Upper lobe of left lung (tissue), 6 donors: ENCODE measurements at places on chromosomes 2 and 18. TPM values are rescaled to one million over a fixed set of nuclear protein-coding genes. Genes with fewer than 3 reads are reported as not detected.

The MPP4 gene
- total RNA-seq, result 0.14 TPM

The CRYGB gene
- not detected for total RNA-seq

The INPP5D gene
- 48.4 TPM for total RNA-seq

The PSMA8 gene
- total RNA-seq, result 1.3 TPM

The HOXD8 gene
- 0.74 TPM for total RNA-seq

The ANKRD29 gene
- total RNA-seq, result 50.4 TPM

The CRYGC gene
- not detected for total RNA-seq

GRCh38 chr2:10772868-10773215 is 39.7 kb downstream of the PDIA6 start:
- no peak for DNase-seq

DNA sequence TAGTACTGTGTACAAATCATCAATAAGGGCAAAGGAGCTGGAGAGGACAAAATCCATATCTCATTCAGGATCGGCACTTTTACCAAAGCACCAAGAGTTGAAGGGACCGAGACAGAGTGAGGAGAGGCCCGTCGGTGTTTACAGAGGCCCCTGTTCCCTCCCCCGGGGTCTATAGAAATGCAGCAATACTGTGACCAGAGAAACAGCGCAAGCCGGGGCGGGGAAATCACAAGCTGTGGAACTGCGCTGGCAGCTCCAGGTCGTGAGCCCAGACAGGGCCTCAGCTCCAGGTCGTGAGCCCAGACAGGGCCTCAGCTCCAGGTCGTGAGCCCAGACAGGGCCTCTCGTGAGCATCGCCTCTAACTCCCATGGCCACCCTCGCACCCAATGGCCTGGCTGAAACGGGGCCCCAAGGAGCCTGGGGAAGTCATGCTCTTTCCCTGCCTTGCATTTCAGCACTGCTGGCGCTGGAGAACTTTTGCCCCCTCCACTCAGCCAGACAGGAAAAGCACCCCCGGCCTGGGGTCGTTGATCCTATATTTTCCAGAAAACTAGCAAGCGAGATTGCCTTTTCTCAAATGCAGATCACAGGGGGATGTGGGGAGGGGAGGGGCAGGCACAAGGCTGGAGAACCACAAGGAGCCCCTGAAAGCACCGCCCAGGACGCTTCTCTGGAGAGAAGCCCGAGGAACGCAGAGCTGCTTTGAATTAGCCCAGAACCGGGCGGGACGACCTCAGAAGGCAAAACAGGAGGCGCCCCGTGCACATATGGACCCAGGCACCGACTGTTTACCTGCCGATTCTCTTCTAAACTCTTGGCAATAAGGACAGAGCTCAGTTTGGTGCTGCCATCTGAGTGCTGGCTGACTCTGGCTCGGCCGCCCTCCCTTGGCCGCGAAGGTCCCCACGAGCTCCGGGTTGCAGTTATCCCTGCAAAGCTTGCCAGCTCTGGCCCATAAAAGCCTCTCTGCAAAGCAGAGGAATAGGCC is 223.7 kb downstream of the ACKR3 start:
- DNase-seq, result no peak
- H3K4me3 ChIP-seq, result no peak overlapping the region
- no peaks in the 10 kb centered on the region for H3K4me1 ChIP-seq
- H3K36me3 ChIP-seq, result no peaks in the 10 kb centered on the region

DNA sequence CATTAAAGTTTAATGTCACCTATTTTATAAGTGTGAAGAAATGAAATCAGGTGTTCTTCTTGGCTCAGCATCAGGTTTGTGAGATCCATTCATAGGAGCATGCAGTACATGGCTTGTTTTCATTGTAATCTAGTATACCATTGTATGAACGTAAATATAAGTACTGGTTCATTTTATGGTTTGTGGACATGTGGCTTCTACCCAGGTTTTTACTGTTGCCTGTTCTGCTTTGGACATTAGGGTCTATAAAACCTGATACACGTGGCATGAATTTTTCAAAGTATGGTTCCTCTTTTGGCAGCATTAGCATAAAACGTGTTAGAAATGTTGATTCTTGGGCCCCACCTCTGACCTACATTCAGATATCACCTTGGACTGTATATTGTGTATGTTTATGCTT is 175.5 kb downstream of the PRPF40A start:
- DNase-seq, result no peak
- H3K4me1 ChIP-seq, result peaks cover 7% of the 10 kb centered on the region
- H3K36me3 ChIP-seq, result peaks cover 7% of the 10 kb centered on the region
- no peaks in the 10 kb centered on the region for H3K27me3 ChIP-seq

DNA sequence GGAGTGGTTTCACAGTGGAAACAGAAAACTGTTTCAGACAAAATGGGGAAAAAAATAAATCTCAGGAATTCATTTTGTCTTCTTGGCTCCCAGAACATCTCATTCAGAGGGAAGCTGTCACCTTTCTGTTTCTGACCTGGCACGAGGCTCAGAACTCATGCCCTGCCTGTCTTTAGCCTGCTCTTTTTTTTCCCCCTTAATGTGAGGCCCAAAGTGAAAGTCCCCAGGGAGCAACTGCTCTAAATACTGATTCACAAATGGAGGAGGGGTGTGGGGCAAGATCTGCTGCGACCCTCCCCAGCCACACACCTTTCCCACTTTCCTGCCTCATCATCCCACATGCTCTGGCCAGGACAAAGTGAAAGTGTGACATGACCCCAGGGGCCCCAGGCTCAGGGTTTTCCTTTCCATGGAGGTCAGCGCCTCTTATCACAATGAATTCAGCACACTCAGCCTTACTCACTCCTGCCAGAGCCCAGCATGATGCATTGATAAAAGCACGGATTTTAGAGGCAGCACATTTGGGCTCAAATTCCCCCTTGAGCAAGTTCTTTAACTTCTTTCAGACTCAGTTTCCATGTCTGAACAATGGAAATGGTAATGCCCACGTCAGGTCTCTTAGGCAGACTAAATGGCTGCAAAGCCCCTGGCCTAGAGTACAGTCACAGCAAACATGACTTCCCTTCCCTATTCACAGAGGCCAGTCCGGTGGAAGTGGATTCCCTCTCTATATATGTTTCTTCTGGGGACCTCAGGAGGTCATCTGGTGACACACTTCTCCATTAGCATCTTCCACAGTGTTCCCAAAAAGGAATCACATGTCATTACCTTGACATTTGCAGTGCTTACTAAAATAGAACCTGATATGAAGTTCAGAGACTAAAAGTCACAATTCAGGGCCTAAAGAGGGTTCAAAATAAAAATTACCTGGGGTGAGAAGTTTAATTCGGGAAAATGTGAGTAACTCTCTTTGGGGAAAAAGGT is 55.3 kb upstream of the TMEM163 start:
- no peak overlapping the region for H3K27ac ChIP-seq
- no peak for DNase-seq
- H3K4me1 ChIP-seq, result peaks cover 5% of the 10 kb centered on the region
- no peaks in the 10 kb centered on the region for H3K36me3 ChIP-seq
- H3K27me3 ChIP-seq, result no peaks in the 10 kb centered on the region

DNA sequence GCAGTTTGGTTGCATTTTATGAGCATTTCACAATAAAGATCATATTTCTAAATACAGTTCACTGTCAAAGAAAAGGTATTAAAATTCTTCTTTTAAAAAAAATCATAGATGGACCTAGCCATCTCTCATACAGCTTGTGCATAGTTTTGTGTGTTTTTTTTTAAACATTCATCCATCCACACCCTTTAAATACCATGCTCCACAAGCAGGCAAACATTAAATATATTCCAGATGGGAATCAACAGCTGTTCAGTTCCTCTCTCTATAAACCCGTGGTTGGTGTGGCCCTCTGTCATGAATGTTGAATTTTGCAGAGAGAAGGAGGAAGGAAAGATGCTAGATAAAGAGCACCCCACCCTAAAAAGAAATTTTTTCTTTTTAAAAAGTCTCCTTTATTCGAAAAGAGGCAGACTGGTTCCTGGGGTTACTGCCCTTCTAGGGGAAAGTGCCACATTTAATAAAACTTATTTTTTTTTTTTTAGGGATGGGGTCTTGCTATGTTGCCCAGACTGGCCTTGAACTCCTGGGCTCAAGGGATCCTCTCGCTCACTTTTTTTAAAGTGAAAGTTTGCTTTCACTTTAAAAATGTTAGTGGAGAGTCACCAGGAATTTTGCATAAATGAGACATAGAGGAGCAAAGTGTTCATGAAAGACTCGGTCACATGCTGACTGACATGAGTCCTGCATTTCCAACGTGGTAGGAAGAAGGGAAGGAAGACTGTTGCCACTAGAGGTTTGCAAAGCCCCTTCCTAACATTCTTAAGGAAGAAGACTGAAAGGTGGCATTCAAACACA is 73.9 kb upstream of the LMAN1 start:
- DNase-seq, result no peak
- H3K4me3 ChIP-seq, result no peak overlapping the region
- H3K27me3 ChIP-seq, result no peaks in the 10 kb centered on the region
- no peaks in the 10 kb centered on the region for H3K4me1 ChIP-seq

GRCh38 chr18:809985-810642 is 1.9 kb downstream of the YES1 start:
- peaks cover 17% of the 10 kb centered on the region for H3K4me1 ChIP-seq
- H3K27ac ChIP-seq, result no peak overlapping the region
- H3K4me3 ChIP-seq, result peak overlapping the region; percentile 80
- H3K27me3 ChIP-seq, result no peaks in the 10 kb centered on the region
- DNase-seq, result no peak

DNA sequence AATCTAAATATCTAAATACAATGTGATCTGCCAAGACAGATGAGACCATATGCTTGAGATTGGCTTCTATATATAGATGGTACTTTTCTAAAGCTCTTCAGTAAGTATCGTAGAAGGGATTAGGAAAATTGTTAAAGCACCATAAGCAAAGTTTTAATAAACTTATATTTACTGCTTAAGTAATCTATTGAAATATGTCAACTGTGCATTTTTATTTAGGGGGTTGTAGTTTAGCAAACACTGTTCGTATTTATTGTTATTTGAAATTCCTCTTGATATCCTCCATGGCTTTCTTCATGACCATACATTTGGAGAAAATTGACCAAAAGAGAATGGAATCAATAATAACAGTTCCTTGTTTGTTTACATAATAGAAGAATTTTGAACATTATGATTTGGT is 102.7 kb downstream of the MIB1 start:
- no peaks in the 10 kb centered on the region for H3K4me1 ChIP-seq
- peaks cover 80% of the 10 kb centered on the region for H3K36me3 ChIP-seq
- H3K4me3 ChIP-seq, result no peak overlapping the region
- no peak for DNase-seq
- no peak overlapping the region for H3K27ac ChIP-seq

GRCh38 chr2:51628917-51629316 is 597.0 kb upstream of the NRXN1 start:
- H3K27ac ChIP-seq, result no peak overlapping the region
- no peaks in the 10 kb centered on the region for H3K4me1 ChIP-seq
- no peaks in the 10 kb centered on the region for H3K36me3 ChIP-seq
- H3K27me3 ChIP-seq, result no peaks in the 10 kb centered on the region

DNA sequence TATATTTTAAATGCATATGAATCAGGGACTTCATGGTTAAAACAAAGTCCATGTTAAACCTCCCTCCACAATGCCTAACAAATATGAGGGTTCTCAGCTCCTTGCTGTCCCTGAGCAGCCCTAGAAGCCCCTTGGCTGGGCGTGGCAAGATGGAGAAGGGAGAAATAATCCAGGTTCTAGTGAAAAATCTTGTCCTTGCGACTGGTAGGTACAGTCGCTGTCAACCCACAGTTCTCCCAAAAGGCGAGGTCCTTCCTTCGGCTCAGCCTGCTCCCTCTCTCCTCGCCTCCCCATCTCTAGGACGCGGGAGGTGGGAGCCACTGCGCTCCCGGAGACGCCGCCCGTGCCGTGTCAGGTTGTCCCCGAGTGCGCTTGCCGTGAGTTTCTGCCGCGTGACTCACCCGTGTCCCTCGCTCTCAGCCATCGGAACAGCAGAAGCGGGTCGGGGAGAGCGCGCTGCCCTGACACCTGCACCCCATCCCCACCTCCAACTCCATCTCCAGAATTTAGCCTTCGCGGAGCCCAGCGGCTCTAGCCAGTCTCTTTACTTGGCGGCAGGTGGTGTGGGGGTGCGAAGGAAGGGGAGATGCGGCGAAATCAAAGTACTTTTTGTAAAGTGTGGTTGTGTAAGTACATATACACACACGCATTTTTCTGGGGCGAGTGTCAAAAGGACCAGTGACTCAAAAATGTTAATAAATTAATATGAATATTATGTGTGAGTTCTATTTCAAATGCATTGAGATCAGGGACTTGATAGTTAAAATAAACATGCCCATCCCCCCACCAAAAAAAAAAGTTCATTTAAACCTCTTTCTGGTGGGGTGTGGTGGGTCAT is 65.1 kb upstream of the TMEM17 start:
- no peaks in the 10 kb centered on the region for H3K36me3 ChIP-seq
- H3K4me3 ChIP-seq, result peak overlapping the region; percentile 20
- no peak overlapping the region for H3K27ac ChIP-seq
- peak; percentile 33 for DNase-seq

DNA sequence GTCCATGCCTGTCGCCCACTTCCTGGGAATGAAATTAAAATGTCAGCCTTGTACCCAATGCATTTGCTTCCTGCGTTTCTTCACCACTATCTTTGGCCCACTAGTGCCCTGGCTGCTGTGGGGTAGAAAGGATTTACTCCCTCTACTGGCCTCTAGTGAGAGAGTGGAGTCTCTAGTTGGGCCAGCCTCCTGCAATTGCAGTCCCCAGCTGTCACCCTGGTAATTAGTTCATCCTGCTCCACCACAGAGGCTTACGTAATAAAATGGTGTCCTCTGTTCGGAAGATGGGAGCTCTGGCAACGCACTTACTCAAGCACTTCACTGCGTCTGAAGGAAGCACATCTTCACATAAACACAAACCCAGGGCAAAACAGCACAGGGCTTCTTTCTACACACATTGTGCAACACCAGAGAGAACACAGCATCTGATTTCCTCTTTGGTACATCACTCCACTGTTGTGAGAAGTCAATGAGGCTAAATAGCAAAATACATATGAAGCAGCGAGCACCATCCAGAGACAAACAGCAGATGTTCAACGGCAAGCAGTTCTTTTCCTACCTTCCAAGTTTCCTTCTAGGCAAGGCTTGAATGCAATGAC is 274.6 kb downstream of the LRATD1 start:
- H3K4me1 ChIP-seq, result no peaks in the 10 kb centered on the region
- no peak overlapping the region for H3K4me3 ChIP-seq
- H3K36me3 ChIP-seq, result no peaks in the 10 kb centered on the region
- H3K27me3 ChIP-seq, result no peaks in the 10 kb centered on the region
- no peak overlapping the region for H3K27ac ChIP-seq
- DNase-seq, result no peak

- H3K4me3 ChIP-seq, result no peak overlapping the region
- no peak for DNase-seq
- H3K27ac ChIP-seq, result no peak overlapping the region
- H3K27me3 ChIP-seq, result no peaks in the 10 kb centered on the region
- no peaks in the 10 kb centered on the region for H3K4me1 ChIP-seq
Observed at GRCh38 chr2:200534572-200534971, 8.6 kb downstream of the SGO2 start.

GRCh38 chr2:30800159-30800558 is 7.1 kb downstream of the CAPN13 start:
- no peak overlapping the region for H3K27ac ChIP-seq
- no peaks in the 10 kb centered on the region for H3K4me1 ChIP-seq
- H3K36me3 ChIP-seq, result no peaks in the 10 kb centered on the region

- H3K4me1 ChIP-seq, result no peaks in the 10 kb centered on the region
- H3K27me3 ChIP-seq, result no peaks in the 10 kb centered on the region
- H3K4me3 ChIP-seq, result no peak overlapping the region
- DNase-seq, result no peak
Observed at GRCh38 chr18:79558933-79559416, 120.6 kb upstream of the CTDP1 start.

- H3K4me1 ChIP-seq, result no peaks in the 10 kb centered on the region
- H3K36me3 ChIP-seq, result no peaks in the 10 kb centered on the region
- no peak overlapping the region for H3K4me3 ChIP-seq
Observed at GRCh38 chr18:5284808-5285207, 10.7 kb downstream of the ZBTB14 start.

- H3K27ac ChIP-seq, result peak overlapping the region; percentile 18
- DNase-seq, result no peak
- no peak overlapping the region for H3K4me3 ChIP-seq
- H3K4me1 ChIP-seq, result peaks cover 26% of the 10 kb centered on the region
Observed at GRCh38 chr2:26606847-26607190, 34.3 kb downstream of the CIB4 start.
